ENCODE measurements at places on chromosomes 4 and X.

- no peak for DNase-seq
These were observed 66.7 kb downstream of the GPM6A start for GRCh38 chr4:175745329-175745728.

- DNase-seq: no peak
These were observed 19.6 kb upstream of the IL2 start for GRCh38 chr4:122476126-122476525.

GRCh38 chr4:80409809-80410208 is 74.3 kb downstream of the CFAP299 start:
- DNase-seq: no peak

DNA sequence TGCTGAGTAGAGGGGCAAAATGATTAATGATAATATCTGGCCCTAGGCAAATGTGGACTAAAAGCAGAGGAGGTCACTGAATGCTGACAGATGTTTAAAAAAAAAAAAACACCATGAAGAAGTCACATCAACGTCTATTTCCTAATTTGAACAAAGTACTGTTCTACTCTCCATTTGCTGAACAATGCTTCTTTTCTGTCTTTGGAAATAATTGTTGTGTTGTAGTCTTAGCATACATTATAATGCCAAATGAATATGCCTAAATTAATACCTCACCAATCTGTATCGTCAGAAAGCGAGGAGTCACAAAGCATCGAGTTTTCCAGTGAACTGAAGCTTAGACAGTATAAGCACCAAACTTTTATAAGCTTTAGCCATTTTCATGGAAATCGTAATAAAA is 140.9 kb upstream of the JADE1 start:
- no peak for DNase-seq

GRCh38 chr4:154622598-154622997 is 10.1 kb upstream of the FGG start:
- DNase-seq: no peak

Measured in pulmonary artery endothelial cell (primary cell).